Melanocyte of skin (primary cell): ENCODE measurements at places on chromosomes 7 and 10. TPM values are rescaled to one million over a fixed set of nuclear protein-coding genes. Genes with fewer than 3 reads are reported as not detected.

Gene COL17A1
- under 0.01 and 0.62 TPM in 2 replicates for total RNA-seq

Gene NCF1
- not detected in 2 replicates for total RNA-seq

Gene PON1
- under 0.01 TPM in 1 of 2 replicates, not detected in the other for total RNA-seq

Gene PBLD
- 5.2 and 8.4 TPM in 2 replicates for total RNA-seq
